ENCODE measurements at places on chromosomes 1 and 21.
A peak's percentile ranks its signal among the peaks of the same experiment; 100 is the strongest.

- peak; percentile 79 for DNase-seq
Measured at GRCh38 chr1:151006327-151007052, at the start of gene MINDY1. MINDY1 (minus strand) TSS chr1:151006902; CDS start chr1:151002617, 4,285 bp downstream.

DNA sequence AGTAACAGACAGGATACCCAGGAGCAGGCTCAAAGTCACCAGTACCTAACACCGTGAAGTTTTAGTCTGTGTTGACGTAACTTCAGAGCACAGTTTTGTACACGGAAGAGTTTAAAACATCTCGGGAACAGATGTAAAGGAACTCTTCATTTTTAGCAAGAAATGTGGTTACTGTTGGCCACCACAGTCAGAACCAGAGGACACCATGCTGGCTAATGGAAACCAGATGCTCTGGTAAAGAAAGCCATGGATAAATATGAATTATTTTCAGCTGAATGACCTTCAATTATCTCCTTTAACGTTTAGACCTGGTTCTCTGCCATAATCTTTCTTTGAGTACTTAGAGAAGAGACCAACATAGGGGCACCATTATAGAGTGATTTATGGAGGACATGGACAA lies 115.9 kb downstream of the NTMT2 start:
- peak; percentile 25 for DNase-seq

DNA sequence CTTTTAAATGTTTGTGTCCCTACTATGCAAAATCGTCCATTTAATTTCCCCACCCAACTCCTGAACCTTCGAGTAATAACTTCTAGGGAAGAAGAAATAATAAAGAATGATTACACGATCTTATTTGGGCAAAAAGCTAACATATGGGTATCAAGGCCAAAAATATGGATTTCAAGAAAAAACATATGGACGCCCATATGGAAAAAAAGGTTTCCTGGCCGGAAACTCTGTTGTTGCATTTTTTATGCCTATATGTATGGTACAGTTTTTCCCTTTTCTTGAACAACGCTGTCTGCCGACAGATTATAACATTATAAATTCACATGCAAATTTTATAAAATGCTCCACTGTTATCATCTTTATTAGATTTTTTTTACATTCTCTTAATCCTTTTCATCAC lies 167.6 kb upstream of the ESRRG start:
- DNase-seq = no peak

DNA sequence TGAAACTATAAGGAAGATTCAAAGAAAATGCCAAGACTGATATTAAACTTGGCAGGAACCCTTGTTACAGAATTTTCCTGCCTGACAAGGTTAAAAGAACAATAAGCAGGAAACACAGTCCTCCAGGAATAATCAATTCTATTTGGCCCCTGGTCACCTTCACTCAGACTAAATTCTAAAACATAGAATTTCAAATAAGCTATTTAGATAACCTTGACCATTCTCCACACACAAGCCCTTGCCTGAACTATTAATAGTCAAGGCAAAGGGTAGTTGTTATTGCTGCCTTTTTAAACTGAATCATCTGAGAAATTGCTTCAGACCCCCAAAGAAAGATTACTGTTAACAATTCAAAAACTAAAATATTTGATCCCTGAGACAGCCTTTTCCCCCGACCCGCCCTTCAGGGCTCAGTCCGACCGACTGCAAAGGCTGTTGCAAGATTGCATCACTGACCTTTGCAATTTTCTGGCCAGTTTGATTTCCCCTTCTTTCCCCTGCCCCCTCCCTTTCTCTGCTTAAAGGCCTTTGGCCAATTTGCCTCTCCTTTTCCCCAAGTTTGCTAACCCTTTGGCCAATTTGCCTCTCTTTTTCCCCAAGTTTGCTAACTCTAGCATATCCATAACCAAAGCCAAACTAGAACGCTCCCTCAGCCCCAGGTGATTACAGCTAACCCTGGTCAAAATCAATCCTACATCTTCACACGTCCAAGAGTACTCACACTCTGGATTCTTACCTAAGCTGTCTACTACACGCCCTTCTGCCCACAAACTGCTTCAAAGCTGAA lies 1.4 kb upstream of the G0S2 start:
- DNase-seq = no peak

- no peak for DNase-seq
Measured at GRCh38 chr1:2046953-2047748, 3.1 kb upstream of the PRKCZ start.

- DNase-seq = no peak
Measured at GRCh38 chr1:31647106-31647505, 2.4 kb upstream of the PEF1 start.

- no peak for DNase-seq
Measured at GRCh38 chr1:202438393-202439174, 90.1 kb downstream of the PPP1R12B start.

GRCh38 chr1:116508984-116509980 lies 61.5 kb downstream of the CD58 start:
- DNase-seq = no peak

GRCh38 chr1:9181176-9181906 lies 52.4 kb upstream of the GPR157 start:
- no peak for DNase-seq

DNA sequence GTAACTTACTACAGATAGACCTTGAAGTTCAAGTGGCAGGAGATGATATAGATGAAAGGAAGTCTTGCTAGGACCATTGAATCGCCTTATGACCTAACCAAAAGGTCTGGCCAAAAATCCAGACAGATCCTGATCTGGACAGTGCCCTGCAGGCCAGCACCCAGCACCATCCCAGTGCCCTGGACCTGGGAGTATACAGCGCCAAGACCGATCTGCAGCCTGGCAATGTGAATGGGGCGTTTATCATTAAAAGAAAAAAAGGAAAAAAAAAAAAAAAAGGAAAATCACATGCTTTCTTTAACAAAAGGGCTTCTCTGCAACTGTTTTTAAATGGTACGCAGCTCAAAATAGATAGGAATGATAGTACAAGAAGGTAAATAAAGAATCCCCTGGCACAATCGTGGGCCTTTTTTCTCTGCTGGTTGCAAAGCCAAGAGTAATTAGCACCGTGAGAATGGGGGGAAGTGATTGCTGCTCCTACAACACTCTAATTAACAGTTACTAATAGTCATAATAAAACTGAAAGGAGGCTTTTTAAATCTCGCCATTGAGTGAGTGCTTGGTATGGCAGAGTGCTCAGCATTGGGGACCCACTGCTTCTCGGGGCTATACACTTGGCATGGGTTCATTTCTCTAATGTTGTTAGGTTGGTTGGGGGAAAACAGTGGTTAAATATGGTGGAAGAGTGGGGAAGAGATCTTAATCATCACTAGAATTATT lies 146.7 kb downstream of the KAZN start:
- no peak for DNase-seq

DNA sequence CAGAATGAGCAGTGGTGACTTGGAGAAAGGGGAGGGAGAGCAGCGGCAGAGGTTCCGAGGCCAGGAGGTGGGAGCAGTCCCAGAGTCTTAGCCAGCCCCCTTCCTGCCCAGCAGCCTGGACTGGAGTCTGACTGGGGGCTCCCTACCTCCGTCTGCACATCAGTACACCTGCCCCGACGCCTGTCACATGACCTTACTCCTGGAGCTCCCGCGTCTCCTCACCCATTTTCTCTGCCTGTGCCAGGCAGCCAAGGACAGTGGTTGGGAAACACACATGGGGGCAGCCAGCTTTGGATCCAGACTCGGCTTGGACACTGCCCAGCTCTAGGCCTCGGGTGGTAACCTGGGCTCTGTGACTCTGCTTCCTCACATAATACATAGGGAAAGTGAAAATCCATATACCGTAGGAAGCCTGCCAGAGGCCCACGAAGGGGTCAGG lies 16.9 kb downstream of the ACTRT2 start:
- no peak for DNase-seq

- DNase-seq = no peak
Measured at GRCh38 chr1:174785510-174785909, 214.2 kb upstream of the CACYBP start.

- no peak for DNase-seq
Measured at GRCh38 chr1:225517697-225518096, 89.9 kb upstream of the LBR start.

- no peak for DNase-seq
Measured at GRCh38 chr1:55959136-55959548, 620.2 kb downstream of the PLPP3 start.

DNA sequence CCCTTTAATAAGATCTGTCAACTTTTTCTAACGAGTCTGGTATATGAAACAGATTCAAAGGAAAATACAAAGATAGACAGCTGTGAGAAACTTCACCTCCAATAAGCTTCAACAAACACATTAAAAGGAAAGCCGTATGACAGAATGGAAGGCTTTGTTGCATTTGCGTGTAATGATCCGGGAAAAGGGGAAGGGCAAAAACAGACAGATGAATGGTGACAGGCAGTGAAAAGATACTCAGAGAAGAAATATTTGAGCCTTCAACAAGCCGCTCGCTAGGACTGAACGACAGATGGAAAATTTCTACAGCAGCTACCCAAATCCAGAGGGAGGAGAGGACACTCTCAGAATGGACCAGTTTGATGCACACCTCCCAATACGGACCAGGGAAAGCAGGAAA lies 14.9 kb downstream of the COPA start:
- DNase-seq = no peak

DNA sequence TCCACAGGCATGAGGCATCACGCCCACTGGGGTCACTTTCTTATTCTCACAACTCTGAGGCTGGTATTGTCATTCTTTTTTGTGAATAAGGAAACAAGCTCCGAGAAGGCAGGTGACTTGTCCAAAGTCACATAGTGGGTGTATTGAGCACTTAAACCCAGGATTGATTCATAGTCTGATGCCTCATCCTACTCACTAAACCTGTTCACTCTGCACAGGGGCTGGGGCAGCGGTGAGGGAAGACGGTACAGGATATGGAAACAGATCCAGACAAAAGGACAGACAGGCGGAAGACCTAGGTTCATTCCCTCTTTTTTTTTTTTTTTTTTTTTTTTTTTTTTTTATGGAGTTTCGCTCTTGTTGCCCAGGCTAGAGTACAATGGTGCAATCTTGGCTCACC lies 56.6 kb downstream of the NKAIN1 start:
- no peak for DNase-seq

GRCh38 chr1:180616439-180616838 lies 15.4 kb upstream of the XPR1 start:
- DNase-seq = no peak

DNA sequence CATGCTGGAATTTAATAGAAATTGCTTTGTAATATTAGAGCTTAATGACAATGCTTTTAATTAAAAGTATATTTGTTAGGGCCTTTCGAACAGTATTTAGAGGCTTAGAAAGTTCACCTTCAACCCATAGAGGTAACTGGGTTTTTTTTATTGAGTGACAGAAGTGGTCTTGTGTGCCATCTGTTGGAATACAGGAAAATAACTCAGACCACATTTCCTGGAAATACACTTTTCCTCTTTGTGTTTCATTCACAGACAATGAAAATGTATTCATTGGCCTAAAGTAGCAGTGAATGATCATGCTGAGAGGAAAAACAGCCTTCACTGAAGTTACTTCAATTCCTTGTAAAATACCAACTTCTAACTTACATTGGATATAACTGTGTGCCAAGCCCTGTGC lies 83.6 kb upstream of the L1TD1 start:
- DNase-seq = peak; percentile 11

DNA sequence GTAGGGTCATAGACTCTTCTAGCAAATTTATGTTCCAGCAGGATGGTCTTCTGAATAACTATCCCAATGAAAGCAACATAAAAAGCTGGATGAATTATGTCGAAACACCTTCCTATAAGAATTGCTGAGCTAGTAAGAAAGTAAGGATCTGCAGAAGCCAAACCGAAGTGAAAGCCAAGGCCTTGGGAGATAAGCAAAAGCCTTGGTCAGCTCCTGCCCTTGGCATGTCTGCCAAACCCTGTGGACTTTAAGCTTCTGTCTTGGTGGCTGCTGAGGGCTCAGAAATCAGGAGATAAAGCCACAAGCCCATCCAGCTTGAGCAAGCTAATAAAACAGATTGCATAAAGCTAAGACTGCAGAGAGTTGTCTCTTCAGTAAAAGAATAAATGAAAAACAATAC lies 81.2 kb upstream of the KCND3 start:
- no peak for DNase-seq

- peak; percentile 70 for DNase-seq
Measured at GRCh38 chr1:10796029-10796944, at the start of gene CASZ1. CASZ1 (minus strand) TSS chr1:10796646; CDS start chr1:10693889, 102,757 bp downstream.

GRCh38 chr1:205298191-205298994 lies 23.2 kb downstream of the NUAK2 start:
- no peak for DNase-seq

DNA sequence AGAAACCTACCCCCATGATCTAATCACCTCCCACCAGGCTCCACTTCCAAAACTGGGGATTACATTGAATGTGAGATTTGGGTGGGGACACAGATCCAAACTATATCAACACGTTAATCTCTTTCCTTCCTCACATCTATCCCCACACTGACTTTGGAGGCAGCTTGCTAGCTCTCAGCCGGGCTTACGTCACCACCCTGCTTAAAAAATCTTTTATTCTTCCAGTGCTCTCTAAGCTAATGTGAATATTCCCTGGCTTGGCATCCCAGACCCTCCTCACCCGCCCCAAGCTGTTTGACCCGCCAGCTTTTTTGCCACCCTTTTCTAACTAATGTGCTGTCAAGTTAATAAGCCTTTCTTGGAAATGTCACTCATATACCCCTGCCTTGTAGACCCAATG lies 47.9 kb upstream of the CTPS1 start:
- no peak for DNase-seq

DNA sequence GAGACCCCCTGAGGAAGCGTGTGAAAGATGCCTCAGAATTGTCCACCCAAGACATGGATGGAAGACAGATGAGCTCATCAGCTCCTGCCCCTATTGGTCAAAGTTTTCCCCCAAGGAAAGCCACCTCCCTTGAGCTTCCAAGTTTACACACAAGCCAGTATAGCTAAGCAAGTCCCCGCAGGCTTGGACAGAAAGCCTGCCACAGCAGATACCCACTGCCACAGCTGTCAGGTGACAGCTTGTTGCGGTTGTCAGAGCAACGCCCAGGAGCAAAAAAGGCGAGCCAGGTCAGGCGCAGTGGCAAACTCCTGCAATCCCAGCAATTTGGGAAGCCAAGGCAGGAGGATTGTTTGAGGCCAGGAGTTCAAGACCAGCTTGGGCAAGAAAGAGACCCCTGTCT lies 60.9 kb upstream of the IFNAR2 start:
- DNase-seq = no peak

DNA sequence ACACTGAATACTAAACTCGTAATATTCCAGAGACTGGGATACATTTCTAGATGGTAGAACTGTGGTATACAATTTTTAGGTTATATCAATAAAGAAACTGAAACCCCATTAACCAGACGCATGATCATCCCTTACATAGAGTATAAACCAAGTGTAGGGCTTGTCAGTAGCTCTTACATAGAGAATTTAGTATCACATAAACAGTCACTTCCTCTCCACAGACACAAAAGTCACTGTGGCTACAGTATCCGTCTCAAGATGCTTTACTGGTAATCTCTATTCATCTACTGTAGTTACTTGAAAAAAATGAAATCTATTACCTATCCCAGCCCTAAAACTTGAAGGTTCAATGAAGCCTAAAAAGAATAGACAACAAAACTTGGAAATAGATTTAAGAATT lies 252.3 kb upstream of the TMPRSS15 start:
- DNase-seq = no peak
